ENCODE measurements at places on chromosomes 2 and 18.

GRCh38 chr18:79380816-79381806 lies 14.6 kb upstream of the NFATC1 start:
- peak; percentile 11 for DNase-seq

- DNase-seq, result no peak
These were observed 73.3 kb upstream of the OTOS start for GRCh38 chr2:240213476-240214421.

DNA sequence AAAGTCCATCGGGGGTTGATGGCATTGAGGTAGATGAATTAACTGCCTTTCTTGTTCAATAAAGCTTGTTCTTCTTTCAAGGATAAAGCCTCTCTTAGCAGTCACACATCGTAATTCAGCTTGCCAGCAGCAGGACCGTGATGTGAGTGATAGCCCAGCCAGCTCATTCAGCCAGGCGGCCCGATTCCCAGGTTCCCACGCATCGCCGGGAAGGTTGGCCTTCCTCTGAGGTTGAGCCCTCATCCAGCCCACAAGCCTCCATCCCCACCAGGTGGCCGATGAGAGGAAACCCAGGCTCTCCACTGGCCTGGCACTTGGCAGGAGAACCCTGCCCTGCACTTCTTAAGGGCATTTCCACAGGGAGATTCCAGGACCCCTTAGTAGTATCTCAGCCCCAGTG lies 4.7 kb downstream of the AGAP1 start:
- no peak for DNase-seq

DNA sequence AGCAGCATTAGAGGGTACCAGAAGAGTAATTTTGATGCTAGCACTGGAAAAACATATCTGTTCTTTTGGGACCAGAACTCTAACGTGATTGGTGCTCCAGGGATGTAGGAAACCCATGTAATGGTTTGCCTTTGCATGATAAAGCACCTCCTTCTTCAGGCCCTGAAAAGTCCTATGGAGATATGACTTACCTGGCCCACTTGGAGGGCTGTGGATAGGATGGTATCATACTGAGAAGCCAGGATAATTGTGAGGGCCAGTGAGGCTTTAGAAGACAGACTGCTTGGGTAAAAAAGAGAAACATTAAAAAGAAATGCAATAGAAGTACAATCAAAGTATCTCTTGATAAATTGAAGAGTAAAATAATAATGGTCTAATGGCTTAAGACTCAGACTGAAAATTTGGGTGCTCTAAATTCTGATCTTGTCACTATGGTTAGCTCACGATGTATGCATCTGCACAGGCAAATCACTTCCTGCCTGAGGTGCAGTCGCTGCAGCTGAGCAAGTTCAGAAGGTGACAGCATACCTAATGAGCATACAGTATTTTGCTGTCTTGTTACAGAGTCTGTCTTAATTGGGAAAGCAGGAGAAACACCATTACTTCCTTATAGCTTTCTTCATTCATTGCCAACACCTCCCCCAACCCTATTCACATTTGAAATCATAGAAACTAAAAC lies 371.5 kb downstream of the NUP35 start:
- DNase-seq, result no peak

GRCh38 chr2:86037141-86037794 lies 68.4 kb downstream of the POLR1A start:
- peak; percentile 71 for DNase-seq

DNA sequence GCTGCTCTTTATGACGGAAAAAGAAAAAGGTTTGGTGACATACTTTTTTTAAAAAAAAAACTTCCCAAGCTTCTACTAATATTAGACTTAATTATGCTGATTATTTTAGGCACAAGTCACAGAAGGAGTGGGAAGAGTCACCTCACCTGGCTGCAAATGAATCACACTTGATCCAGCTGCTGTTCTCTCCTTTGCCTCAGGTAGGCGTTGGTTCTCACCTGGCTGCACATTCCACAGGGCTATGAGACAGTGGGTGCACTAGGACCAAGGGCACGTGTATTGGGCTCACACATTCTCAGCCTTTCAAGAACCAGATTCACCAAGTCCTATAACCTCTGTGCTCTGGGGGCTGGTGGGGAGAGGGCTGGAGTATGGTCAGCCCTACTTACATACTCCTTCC lies 93.3 kb downstream of the TGFA start:
- no peak for DNase-seq

GRCh38 chr2:240457223-240458043 lies 22.0 kb downstream of the GPC1 start:
- DNase-seq, result no peak

DNA sequence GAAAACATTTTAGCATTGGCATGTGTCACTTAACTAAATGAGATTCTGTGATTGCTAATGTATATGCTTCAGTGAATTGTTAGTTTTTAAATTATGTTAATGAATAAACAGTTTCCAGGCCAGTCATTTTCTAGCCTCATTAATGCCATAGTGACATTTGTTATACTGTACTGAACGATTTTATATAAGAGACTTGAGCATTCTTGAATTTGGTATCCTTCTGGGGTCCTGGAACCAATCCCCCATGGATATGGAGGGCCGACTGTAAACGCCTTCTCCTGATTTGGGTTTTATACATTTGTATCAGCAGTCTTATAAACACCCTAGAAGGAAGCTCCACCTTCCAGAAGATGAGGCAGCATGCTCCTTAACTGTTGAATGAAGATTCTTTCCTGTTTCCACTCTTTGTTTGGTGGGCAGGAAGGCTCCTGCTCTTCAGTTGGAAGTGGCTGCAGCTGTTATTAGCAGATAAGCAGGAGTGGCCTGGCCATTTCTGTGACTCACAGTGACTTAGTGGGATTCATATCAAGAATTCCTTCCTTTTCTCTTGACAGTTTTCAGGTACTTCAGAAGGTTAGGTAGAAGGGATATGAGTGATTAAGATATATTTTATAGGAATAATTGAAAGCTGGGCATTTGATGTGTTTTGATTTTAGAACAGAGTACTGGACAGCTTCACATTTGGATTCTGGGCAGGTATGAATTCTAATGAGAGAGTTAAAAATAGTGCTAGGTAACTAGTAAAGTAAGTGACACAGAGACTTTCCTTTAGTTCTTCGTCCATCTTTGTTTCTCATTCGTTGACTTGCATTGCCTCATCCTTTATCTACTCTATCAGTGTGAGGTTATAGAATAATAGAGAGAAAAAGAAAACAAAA lies 124.9 kb downstream of the PLCL1 start:
- DNase-seq, result no peak

- DNase-seq, result no peak
These were observed 194.0 kb downstream of the BABAM2 start for GRCh38 chr2:28084564-28084963.

- no peak for DNase-seq
These were observed 214.5 kb upstream of the FBXO11 start for GRCh38 chr2:48120759-48121242.

- no peak for DNase-seq
These were observed 135.4 kb upstream of the REG3A start for GRCh38 chr2:79294994-79295393.

GRCh38 chr2:9692456-9693195 lies 61.8 kb upstream of the YWHAQ start:
- DNase-seq, result no peak

All from NCI-H1105 treated with DMSO at 0.1 percent for 48 hours (cell line).